Stimulated activated CD4-positive, alpha-beta T cell treated with anti-CD3 and anti-CD28 coated beads, TNF-alpha, amount 100 ng/mL, for 1 hour (primary cell): ENCODE measurements at places on chromosomes 11 and 22.

DNA sequence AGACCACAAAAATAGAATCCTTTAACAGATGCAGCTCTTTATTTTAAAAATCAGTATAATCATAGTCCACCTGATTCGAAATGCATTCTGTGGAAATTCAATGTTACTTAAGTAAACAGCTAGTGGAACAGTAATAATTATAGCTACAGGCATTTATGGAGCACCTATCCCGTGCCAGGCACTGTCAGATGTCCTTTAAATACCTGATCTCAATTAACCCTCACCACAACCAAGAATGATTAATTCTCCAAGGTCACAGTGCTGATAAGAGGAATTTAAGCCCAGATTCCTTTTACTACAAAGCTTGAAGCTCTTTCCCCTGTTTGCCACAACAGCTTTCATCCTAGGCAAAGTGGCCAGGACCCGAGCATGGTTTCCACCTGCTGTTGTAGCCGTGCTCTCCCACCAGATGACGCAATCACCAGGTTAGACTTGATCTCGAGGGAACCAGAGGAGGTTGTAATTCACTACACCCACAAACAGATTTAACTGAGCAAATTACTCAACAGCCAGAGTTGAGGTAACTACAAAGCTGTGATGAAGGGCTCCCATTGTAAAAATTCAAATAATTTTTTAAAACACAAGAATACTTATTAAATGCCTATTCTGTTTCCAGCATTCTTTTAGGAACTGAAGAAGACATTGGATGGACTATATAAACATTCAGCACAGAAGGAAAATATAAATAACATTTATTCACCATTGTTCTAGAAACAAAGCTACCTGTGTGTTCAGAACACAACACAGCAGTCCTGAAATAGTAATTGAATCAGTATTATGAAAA is 10.3 kb downstream of the PRDM10 start:
- no peak for DNase-seq

GRCh38 chr11:92979176-92979575 is 9.7 kb downstream of the MTNR1B start:
- no peak for DNase-seq

- no peak for DNase-seq
These were observed 527 bp upstream of the MRPL48 start for GRCh38 chr11:73787051-73787642.

DNA sequence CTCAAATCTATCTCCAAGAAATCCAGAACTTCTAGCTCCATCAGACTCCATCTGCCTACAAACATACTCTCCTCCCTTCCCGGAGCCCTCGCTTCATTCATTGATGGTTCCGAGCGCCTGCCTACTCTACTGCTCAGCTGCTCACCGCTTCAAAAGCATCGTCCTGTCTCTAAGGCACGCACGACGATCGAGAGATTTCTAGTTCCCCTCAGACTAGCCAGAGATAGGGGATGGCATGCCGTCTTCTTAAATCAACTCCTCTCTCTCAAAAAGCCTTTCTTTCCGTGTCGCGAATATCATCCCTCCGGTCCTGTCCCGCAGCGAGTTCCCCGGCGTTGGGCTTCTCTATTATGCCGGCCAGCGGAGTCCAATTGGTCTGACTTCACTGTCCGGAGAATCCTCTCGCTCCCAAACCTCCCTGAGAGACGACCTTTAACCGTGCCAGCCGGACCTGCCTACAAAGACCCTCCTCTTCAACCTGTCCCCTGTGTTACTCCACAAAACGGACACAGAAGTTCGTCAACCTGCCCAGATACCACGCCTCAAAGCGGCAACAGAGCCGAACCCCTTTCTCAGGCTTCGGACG is 592 bp downstream of the EEF1G start:
- DNase-seq = no peak

- no peak for DNase-seq
These were observed 123.5 kb upstream of the APOA1 start for GRCh38 chr11:116960930-116961329.

- DNase-seq = no peak
These were observed 51.6 kb downstream of the TBC1D22A start for GRCh38 chr22:46813816-46814597.

- no peak for DNase-seq
These were observed 186.4 kb upstream of the PITPNB start for GRCh38 chr22:28105413-28105812.

DNA sequence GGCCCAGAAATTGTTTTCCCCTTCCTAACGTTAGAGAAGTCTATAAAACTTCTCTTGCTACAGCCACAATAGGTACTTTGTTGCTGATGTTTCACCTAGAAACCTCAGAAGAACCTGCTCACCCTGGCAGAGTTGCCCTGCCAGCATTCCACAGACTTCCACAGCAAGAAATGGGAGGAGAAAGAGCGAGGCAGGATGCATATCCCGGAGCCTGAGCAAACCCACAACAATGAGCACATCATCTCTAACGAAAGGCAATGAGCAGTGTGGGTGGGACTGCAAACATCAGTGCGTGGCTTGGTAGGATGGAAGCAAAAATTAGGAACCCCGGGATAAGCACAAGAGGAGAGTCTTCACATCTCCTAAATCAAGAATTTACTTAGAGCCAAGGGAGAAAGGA is 892.3 kb downstream of the OPCML start:
- no peak for DNase-seq

DNA sequence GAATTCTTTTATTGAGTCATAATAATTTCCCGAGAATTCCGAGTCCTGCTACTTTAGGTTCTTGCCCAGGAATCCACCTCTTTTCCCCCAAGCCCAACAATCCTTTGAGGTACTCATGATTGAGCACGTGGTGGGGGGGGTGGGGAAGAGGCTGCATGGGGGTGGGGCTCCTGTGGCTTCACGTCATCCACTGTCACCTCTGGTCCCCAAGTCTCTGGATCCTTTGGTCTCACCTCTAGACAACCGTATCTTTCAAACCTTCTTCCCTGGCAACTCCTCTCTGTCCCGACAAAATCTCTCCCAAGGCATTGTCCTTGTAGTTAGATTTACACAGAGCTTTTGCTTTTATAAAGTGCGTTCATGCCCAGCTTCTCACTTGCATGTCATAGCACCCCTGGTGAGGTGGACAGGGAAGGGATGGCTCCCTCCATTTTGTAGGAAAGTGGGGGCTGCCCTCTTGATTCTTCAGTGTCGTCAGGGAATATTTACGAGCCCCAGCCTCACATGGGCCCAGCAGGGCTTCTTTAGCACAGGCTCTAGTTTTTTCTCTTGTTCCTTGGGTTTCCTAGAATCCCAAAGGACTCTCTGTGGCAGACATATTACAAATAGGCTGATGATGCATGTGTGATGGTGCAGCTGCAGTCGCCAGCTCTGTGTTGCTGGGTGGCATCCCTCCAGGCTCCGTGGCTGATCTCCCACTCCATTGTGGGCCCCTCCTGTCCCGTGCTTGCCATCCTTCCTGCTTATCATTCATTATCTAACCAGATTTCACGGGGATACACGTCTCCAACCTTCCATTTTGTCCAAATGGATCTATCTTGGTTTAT is 8.4 kb downstream of the UCP3 start:
- no peak for DNase-seq

DNA sequence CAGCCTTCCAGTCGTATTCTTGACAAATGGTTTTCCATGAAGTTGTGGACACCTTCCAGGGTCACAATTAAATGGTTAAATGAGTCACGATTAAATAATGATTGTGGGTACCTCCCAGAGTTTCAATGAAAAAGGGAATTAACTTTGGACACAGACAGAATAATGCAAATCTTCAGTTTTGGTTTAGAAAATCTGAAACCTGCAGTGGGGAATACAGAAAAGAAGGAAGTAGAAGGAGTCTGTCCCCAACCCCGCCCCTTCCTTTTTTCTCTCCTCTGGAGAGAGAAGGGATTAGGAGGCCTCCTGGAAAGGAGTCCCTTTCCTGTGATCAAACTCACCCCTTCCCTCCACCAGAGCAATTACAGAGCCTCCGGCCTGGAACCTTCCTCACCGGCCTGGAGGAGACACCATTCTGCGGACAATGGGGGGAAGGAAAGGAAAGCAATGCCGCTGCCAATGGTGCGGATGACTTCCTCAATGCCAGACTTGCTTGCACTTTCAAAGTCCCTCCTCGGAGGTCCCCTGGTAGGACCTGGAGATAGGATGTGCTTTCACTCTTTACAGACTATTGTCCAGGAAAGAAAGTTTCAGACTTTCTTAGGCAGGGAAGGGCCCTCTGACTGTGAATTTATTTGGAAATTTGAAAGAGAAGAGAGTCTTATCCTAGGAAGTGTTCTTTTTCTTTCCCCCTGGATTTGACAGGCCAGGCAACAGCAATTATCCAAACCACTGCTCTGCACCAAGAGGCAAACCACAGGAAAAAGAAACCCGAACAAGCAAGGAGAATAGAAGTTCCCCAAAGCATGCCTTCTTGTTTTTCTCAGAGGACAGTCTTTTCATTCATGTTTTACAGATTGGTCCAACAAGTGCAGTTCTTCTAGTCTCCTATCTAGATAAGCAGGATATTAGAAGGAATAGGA is 86.8 kb downstream of the PTPRJ start:
- DNase-seq = no peak

DNA sequence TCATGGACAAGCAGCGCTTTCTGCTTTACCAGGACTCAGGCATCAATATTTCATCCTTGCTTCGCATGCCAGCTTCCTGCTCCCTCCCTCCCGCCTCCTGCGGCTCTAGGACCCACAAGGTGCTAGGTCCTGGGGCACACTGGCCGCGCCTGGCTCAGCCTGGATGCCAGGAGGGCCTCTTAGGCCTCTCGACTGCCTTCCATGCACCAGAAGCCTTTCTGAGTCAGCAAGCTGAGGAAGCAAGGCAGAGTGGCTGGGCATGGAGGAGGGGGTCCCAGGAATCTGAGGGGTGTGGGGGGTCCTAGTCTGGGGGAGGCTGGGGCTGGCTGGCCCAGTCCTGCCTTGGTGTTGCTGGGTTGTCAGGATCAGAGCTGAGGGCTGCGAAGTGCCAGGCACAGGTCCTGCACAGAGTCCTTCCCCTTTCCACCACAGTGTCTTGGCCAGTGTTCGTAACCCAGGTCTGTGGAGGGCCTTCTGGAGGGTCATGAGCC is 61.0 kb upstream of the THY1 start:
- DNase-seq = no peak

DNA sequence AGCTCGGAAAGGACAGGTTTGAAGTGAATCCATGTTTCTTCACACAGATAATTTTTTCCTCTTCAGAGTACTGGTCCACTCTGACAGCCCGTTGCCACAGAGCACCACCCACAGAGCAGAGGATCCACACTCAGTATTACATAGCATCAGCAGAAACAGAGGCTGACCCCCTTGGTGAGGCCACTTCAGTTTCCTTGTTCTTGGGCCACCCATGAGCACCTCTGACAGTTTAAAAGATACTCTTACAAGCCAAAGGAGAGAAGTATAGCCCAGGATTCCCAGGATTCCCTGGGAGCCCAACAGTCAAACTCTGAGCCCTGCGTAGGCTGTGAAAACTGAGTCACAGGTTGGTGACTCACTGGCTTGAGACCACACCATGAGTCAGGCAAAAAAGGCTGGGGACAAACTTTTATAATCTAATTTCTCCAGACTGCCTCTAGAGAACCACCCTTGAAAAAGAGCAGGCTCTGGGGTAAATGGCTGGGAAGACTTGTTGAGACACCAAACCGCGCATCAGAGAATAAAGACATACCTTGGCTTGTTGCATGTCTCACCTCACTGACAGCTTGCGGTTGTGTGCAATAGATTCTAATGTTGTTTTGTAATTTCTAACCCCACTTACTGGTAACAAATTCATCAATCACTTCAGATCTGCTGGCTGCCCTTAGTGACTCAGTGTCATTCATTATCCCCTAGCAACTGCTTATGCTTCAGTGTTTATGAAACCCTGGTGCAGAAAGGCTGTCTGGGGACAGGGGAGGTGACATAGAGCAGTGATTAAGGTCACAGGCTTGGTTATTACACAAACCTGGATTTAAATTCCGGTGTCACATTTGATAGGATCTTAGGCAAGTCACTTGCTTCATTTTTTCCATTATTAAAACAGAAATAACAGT is 56.9 kb upstream of the PRSS23 start:
- DNase-seq = no peak

DNA sequence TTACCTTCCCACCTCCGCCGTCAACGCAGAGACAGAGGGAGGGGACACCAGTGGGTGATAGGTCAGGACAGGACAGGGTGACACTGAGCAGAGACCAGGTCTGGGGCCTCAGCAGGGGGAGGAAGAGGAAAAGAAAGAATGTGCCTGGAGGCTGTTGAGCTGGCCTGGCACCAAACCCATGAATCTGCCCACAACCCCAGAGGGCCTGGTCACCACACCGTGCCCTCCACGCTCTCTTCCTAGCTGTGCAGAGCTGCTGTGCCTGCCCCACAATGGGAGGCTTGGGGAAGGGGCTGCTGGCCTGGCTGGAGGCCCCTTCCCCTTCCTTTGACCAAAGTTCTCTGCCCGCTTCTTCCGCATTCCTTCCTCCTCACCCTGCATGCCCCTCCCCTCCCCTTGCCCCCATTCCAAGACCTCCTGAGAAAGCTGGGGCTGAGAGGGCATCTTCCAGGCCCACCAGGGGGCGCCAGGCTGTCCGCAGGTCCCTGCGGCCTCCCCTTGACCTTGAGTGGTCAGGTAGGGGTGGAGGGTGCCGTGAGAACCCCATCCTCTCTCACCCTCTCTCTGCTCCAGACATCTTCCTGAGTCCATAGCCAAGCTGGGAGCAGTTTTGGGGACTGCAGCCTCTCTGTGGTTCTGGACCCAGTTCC is 11.0 kb upstream of the CACNA1I start:
- DNase-seq = no peak

- no peak for DNase-seq
These were observed 6.3 kb downstream of the TST start for GRCh38 chr22:37012956-37013355.

DNA sequence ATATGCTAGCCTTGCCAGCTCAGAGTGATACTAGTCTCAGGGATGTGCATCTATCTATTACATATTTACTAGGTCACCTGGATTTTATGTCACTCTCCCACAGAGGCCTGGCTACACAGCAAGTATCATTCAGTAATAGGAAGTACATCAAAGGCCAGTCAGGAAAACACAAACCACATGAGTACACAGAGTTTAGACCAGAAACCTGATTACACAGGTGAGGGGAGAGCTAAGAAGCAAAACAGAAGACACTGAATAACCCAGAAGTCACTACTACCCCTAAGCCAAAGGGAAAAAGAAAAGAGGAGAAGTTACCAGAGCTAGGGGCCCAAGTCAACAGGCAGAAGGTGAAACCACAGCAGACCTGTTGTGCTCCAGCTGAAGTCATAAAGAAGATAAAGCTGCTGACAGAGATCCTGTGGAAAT is 13.3 kb downstream of the LPXN start:
- no peak for DNase-seq
